ENCODE measurements at places on chromosomes 3 and 15.

DNA sequence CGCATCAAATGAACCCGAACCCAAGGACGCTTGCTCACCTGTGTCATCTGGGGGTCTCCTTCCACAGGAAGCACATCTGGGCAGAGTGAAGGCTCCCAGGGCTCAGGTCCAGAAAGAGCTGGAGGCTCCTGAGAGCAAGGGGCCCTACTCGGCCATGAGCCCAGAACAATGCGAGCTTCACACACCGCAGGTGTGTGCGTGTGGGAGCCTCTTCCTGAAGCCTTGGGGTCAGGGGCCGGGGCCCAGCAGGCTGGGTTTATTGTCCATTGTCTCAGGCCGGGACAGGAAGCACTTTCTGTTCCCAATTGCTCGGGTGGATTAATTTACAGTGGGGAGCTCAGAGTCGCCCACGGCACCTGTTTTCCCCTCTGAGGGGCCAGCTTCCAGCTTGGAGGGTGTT, 74.8 kb downstream of the RPN1 start:
- no peak for DNase-seq

DNA sequence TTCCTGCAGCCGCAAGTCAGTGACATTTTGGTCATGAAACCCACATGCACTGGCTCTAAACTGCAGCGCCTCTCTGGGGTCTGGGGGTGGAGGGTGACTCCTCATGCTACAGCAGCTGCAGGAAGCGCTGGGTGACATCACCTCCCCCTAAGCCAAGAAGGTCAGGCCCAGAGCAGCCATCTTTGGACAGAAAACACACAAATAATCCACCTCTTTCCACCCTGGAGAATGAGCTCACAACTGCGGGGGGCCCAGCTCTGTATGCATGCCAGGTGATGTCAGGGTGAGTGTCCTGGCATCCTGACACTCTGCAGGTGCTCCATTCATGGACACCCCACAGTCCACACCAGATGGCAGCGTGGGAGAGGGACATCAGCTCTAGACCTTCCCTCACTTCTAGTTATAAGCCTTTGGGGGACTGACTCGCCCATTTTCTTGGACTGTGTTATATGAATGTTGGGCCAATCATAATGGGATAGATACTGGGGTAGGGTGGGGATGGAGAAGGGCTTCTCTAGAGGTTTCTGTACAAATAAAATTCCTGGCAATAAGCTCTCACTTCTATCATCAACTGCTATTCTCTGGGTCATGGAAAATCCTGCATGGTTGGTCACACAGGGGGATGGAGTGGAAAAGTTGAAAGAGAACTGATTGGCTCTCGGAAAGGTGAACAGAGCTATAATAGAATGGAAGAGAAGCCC, 70.7 kb upstream of the THBS1 start:
- DNase-seq: no peak

- no peak for DNase-seq
Observed at GRCh38 chr3:152818027-152818426, 16.9 kb upstream of the P2RY1 start.

GRCh38 chr3:166560253-166560652, 723.0 kb upstream of the BCHE start:
- DNase-seq: no peak

DNA sequence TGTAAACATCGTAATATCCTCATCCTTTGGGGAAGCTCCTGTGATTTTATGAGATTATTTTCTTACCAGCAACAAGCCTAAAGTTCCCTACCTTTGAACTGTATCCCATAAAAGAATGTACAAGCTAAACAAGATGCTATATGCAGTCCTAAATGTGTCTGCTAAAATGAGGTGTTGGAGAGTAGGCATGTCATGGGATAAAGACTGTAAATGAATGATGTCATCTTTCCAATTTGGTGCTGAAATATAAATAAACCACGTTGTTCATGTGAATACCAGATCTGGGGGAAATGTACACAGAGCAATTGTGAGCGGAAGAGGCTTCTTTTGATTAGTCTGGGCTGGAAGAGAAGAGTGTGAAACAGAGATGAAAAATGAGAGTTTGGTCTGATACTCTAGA, 214.9 kb upstream of the WNT5A start:
- no peak for DNase-seq

DNA sequence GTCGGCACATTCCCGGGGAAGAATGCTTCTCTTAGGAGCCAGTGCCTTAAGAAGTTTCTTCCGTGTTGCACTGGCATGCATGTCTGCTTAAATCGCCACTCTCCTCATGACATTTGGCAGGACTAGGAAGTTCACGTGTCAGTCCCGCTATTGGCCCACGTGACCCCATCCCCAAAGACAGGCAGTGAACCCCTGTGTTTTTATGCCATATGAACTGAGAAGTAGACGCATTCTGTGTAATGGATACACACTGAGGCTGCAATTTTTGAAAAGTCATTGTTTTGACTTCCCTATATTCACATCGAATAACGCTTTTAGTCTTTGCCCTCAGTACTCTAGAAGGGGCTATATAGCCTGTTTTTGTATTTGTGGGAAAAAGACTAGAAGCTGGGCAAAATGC, 125.6 kb upstream of the TBL1XR1 start:
- DNase-seq: peak; percentile 32

GRCh38 chr3:172179680-172180399, 140.5 kb downstream of the FNDC3B start:
- no peak for DNase-seq

DNA sequence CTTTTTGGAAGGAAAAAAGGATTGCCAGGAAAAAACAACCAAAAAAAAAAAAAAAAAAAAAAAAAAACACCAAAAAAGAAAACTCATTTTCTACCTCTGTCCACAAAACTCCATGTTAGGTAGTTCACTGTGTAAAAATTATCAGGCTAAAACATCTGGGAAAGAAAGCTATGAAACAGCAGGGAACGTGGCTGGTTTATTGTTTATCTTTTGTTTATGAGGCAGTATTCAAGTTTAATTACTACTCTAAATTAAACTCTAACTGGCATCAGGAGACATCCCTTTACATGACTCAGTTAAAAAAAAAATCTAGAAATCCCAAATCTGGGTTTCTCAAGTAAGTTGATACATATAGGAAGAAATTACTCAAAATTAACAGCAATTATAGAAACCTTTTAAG, 21.8 kb downstream of the MEIS2 start:
- no peak for DNase-seq

DNA sequence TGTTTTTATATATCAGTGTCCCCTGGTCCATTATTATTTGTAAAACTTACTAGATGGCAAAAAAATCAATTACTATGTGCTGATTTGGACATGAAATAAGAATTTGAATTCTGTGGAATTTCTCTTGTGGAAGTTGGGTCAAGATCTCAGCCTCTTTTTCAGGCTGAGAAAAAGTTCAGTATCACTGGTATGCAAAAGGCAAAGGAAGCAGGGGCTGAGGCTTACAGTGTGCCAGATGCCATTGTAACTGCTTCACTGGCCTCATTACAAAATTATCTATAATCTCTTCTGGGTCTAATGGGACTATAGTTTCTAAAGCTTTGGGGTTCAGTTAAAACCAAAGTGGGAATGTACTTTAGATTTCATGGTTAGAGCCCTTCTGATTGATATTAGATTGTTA, 125.9 kb upstream of the SLC7A14 start:
- DNase-seq: no peak

GRCh38 chr3:69934398-69934797, 65.1 kb upstream of the SAMMSON start:
- no peak for DNase-seq
